ENCODE measurements at places on chromosomes 5 and 9.

GRCh38 chr5:135215617-135216470 lies 181.8 kb upstream of the PITX1 start:
- no peak for DNase-seq

GRCh38 chr9:33782395-33783152 lies 12.8 kb upstream of the PRSS3 start:
- DNase-seq = peak; percentile 90

GRCh38 chr5:78974601-78975000 lies 10.5 kb downstream of the ARSB start:
- no peak for DNase-seq

GRCh38 chr5:55546947-55547346 lies 12.2 kb upstream of the PLPP1 start:
- DNase-seq = no peak

- no peak for DNase-seq
Observed at GRCh38 chr9:137902646-137903045, 25.1 kb downstream of the CACNA1B start.

- DNase-seq = no peak
Observed at GRCh38 chr5:88682881-88683361, 200.1 kb downstream of the MEF2C start.

DNA sequence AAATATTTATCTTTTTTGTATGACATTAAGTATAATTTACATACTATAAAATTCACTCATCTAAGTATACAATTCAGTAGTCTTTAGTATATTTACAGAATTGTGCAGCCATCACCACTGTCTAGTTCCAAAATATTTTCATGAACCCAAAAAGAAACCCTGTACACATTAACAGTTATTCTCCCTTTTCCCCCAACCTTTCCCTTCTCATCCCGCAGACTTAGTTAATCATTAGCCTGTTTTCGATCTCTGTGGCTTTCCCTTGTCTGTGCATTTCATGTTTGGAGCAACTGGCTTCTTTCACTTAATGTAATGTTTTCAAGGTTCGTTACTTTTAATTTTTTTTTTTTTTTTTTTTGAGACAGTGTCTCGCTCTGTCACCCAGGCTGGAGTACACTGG lies 37.5 kb downstream of the MTREX start:
- no peak for DNase-seq

- DNase-seq = peak; percentile 94
Observed at GRCh38 chr5:34587355-34588241, 68.5 kb upstream of the RAI14 start.

DNA sequence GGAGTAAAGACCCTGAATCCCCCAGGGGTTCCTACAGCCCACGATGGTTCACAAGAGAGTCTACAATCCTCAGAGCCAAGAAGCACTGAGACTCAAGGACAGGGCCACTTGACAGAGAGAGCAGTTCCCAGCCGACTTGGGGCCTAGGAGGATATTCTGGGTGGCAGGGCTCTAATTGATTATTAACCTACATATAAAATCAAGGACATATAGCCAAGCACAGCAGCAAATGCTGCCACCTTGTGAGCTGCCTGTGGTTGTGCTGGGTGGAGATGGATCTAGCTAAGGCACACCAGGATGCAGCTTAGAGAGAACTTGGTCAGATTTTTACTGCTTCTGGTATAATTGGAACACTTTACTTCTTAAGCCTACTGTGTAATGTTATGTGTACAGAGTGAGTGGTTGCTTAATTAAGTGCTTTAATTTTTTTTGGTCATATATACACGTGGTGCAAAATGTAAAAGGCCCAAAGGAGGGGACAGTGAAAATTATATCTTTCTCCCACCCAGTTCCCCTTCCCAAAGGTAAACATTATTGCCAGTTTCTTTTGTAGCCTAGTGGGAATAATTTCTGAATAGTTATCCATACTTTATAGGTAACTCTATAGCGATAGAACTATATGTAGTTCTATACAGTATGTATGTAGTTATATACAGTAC lies 78.8 kb downstream of the F2RL2 start:
- DNase-seq = peak; percentile 67

GRCh38 chr9:118829334-118829733 lies 539.9 kb downstream of the BRINP1 start:
- peak; percentile 0 for DNase-seq

GRCh38 chr9:33287087-33287490 lies 3.2 kb upstream of the NFX1 start:
- peak; percentile 76 for DNase-seq

- DNase-seq = no peak
Observed at GRCh38 chr9:128720841-128721486, 3.0 kb downstream of the ZDHHC12 start.

DNA sequence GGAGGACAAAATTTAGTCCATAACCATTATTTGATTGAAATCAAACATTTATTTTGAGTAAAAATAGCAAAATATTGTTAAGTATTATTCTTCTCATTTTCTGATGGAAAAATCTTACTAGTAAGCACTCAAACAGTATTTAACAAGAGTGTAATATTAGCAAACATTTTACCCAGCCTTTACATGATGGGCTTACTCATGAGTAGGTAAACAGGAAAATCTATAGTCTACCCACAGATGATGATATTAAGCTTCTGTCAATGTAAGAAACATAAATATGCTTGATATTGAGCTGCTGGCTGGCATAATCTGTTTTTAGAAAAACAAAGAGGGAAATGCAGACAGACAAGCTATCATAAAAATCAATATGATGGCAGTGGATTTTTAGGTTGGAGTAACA lies 418.5 kb upstream of the COX7C start:
- DNase-seq = no peak

GRCh38 chr5:93893075-93893474 lies 151.7 kb upstream of the POU5F2 start:
- DNase-seq = no peak

Data from iris pigment epithelial cell (primary cell).